Stimulated activated CD4-positive, alpha-beta T cell treated with anti-CD3 and anti-CD28 coated beads, Interleukin-12 subunit alpha, Interleukin-12 subunit beta, amount 100 ng/mL, for 24 hours (primary cell): ENCODE measurements at places on chromosomes 16 and 17.
A peak's percentile ranks its signal among the peaks of the same experiment; 100 is the strongest.

- DNase-seq: no peak
These were observed 57.4 kb downstream of the PLCG2 start for GRCh38 chr16:81836279-81837054.

GRCh38 chr17:7817643-7817964 is 16.4 kb upstream of the KDM6B start:
- no peak for DNase-seq

GRCh38 chr17:46971647-46972300 is 7.3 kb downstream of the RPRML start:
- no peak for DNase-seq

DNA sequence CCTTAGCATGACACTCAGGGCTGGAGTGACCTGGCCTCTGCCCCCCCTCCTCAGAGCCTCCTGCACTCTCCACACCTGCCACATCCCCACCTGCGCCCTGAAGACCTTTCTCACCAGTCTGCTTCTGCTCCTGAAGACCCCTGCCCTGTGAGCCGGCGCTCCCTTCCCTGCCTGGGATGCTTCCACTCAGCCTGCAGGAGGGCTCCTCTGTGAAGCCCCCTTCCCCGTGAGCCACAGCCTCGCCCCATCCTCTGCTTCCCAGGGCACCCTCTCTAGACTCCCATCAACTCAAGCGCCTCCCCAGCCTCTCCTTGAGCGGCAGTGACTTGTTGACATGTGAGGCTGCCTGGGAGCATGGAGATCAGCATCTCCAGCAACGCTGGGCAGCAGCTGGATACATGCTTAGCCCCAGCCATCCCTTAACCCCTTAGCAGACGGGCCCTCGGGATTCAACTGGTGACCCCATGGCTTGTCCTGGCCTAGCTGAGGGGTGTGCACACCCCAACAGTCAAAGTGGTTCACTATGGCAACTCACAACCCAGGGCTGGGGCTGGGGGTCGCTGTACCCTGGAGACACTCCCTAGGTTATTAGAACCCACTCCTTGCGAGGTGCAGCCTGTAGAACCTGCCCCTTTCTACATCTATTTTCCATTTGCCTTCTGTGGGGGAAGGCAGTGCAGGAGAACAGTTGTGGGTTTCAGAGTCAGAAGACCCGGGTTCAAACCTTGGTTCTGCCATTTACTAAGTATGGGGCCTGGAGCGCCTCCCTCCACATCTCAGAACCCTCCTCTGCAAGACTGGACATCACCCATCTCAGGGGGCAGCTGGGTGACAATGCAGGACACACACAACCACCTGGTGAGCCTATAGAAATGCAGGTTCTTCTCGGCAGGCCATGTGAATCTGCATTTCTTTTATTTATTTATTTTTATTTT is 21.5 kb downstream of the TMEM235 start:
- no peak for DNase-seq

GRCh38 chr16:67528222-67528869 is at the start of gene RIPOR1:
Gene RIPOR1 (plus strand): TSS chr16:67528829. CDS start chr16:67538447, 9,618 bp downstream.
- no peak for DNase-seq

DNA sequence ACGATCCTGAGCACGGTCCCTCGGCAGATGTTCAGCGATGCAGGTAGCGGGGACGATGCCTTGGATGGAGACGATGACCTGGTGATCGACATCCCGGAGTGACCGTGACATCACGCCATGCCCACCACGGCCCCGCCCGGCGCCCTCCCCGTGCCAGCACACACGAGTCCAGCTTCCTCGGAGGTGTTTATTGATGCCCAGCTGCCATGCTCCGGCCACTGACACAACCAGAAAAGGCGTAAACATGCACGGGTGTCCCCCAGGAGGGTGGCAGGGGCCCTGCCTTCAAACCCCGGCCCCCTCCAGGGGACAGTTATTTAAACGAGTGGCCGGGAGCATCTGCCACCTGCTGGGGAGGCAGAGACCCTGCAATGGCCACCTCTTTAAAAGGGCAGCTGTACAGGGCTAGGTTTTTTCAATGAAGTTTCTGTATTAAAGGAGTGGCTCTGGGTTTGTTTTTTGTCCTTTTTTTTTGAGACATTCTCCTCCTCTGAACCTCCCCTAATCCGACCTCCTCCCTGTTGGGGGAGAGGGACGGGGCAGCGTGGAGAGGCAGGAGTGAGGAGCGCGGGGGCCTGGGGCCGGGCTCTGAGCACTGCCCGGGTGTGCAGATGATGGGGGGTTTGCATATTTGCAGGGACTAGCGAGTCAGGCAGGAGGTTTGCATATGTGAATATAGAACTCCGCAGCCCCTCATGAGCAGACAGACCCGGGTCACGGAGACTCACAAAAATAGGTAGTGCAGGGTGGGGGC is 5.3 kb downstream of the DOC2A start:
- DNase-seq: no peak

DNA sequence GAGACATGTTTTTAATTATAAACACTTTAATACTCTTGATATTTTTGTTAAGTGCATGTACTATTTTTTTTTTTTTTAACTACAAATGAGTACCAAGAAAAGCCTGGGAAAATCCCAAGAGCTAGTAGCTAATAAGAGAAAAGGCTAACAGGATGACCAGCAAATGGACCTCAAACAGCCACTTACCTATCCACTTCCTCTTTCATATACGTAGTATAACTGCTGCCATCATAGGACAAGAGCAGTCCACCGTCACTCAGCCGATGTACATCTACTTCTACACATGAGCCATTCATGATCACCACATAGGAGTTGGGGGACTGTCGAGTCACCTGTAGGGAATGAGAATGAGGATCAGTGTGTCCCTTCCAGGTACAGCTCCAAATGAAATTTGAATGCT is 128.0 kb upstream of the C17orf78 start:
- DNase-seq: no peak

GRCh38 chr16:67775273-67775672 is 31.1 kb downstream of the RANBP10 start:
- DNase-seq: no peak

DNA sequence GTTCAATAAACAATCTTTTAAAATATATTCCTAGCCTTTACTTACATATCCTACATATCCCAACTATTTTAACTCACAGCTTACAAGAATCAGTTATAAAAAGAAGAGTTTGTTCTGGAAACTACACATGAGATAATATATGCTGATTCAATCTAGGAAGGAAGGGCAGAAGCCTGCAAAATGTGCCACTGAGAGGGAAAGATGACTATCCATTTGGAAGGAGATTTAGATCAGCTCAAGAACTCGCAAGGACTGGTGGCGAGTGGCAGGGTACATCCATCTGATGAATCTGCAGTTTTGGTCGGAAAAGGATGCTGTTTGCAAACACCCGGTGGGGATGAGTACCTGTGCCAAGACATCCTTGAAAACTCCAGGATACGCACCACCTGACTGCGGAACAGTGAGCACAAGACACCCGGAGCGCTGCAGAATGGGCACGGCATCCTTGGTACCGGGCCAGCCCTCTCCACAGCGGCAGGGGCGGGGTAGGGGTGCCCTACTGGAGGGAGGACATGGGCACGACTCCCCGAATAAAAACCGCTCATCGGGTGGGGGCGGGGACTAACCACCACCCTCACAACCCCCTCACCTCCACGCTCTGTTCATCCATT is 723 bp downstream of the TRIM37 start:
- peak; percentile 60 for DNase-seq

- peak; percentile 33 for DNase-seq
These were observed 31.0 kb downstream of the HASPIN start for GRCh38 chr17:3754458-3755334.

GRCh38 chr16:59259074-59259949 is 525.2 kb upstream of the GOT2 start:
- DNase-seq: no peak

DNA sequence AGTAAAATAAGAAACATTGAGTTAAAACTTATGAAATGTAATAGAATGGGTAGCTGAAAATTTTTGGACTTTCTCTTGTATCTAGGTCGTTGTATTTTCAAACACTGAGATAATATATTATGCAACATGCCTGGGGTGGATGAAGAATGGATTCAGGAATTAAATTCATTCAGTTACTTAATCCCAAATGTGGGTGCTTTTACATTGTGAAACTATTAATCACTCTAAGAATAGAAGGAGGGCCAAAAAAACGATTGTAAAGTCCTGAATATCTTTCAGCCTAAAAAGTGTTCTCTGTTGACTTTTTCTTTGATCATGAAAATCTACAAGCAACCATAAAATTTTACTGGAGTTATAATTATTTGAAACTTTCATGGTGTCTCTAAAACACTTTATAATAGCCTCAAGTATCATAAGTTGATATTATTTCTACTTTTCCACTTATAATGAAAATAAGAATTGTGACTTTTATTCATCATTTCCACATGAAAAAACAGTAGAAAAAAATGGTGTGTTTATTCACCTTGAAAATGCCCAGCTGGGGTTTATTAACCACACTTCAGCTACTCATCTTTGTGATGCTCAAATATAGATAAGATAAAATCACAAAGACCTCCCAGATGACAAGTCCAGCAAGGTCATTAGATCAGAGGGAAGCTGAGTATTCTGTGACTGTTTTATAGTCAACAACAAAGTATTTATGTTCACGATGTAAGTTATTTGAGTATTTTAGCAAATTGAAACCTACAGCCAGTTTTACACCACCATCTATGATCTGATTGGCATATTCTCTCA is 619.9 kb upstream of the SOX9 start:
- DNase-seq: no peak

DNA sequence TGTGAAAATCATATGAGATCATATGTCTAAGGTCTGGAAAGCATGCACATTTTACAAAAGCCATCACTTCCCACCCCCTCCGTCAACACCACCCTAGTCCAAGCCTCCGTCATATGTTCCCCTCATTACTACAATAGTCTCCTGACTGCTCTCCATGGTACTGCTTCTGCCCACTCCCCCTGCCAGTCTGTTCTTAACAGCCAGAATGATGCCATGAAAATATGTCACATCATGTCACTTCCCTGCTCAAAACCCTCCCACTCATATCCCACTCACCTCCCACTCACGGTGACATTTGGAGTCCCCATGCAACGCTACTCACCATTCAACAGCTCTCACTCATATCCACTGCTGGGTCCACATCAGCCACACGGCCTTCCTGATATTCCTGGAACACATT is 432.3 kb downstream of the XYLT1 start:
- DNase-seq: no peak

- DNase-seq: no peak
These were observed 7.8 kb upstream of the MAPK7 start for GRCh38 chr17:19370493-19370960.

DNA sequence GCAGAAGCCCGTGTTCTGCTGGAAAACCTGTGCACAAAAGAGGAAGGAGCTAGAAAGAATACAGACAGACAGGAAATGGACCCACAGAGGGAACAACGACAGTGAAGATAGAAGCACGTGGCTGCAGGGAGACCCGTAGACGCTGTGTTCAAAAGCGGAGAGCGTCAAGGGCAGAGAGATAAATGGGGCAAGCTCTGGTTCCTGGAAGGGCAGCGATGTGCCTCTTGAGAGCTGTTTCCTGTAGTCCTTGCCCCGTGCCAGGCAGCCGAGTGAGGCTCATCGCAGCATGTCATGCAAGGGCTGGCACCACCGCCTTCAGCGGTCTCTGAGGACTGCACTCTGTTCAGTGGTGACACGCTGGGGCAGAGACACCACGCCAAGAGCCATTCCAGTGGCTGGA is 43.6 kb upstream of the CACNG5 start:
- DNase-seq: no peak

DNA sequence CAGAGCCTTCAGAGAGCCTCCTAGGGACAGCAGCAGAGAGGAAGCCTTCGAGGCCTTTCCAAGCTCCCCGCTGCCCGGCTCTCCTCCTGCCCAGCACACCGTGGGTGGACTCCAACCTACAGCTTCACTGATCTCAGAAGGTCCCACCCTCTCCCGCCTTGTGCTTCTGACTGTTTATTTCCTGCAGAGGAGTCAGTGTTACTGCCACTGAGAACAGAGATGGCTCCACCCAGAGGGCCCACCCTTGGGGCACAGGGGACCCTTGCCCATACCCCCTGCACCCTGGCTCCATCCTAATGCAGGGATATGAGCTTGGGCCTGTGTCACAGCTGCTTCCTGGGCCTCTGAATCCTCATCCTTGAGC is 52.8 kb upstream of the TOB1 start:
- DNase-seq: peak; percentile 17

DNA sequence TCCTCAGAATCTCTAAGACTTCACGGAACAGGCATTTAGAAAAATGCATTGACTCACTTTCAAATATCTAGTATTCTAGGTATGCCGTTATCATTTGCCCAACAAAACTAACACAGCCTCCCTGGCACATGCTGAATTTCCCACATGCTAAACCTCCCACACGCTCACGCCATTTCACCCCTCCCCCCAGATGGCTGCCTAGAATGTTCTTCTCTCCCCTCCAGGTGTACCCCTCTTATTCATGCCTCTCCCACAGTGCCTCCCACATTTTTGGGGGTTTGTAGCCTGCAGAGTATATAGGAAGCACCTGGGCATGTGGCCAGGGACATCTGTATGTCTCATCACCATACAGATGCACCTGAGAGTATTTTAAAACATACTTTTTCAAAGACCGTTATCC is 38.2 kb upstream of the ICAM2 start:
- no peak for DNase-seq

- DNase-seq: no peak
These were observed 16.6 kb downstream of the GPR179 start for GRCh38 chr17:38326996-38327792.

- no peak for DNase-seq
These were observed 11.4 kb downstream of the ARSG start for GRCh38 chr17:68302666-68303065.

GRCh38 chr17:65519462-65519861 is 42.0 kb downstream of the AXIN2 start:
- no peak for DNase-seq

DNA sequence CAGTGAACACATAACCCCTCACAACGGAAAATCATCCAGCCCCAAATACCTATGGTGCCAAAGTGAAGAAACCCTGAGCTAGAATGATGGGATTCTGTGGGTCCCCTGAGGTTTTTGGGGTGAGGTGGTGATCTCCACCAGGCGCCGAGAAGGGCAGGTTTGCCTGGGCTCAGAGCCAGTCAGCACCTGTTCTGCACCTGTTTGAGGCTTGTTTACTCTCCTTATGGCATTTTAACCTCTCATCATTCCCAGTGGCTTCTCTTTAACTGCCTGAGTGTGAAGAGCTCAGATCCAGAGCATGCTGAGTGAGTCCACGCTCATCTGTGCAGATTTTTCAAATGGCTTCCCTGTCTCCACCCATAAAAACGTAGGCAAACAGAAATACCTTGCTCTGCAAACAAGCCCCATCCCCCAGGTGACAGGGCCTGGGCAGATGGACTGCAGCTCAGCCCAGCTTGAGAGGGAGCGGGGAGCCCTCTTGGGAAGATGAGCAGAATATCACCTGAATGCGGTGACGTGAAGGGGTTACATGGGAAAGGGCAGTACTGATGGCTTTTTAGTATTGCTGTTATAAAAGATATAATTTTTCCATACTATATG is 40.1 kb upstream of the CLEC19A start:
- DNase-seq: no peak

GRCh38 chr17:15238676-15239422 is 26.3 kb downstream of the PMP22 start:
- DNase-seq: no peak

GRCh38 chr16:66479661-66480264 is 52.7 kb downstream of the BEAN1 start:
- DNase-seq: no peak
